ENCODE measurements at places on chromosomes 5 and 9.

GRCh38 chr5:54883374-54884194 lies 101.8 kb downstream of the ESM1 start:
- no peak for DNase-seq

DNA sequence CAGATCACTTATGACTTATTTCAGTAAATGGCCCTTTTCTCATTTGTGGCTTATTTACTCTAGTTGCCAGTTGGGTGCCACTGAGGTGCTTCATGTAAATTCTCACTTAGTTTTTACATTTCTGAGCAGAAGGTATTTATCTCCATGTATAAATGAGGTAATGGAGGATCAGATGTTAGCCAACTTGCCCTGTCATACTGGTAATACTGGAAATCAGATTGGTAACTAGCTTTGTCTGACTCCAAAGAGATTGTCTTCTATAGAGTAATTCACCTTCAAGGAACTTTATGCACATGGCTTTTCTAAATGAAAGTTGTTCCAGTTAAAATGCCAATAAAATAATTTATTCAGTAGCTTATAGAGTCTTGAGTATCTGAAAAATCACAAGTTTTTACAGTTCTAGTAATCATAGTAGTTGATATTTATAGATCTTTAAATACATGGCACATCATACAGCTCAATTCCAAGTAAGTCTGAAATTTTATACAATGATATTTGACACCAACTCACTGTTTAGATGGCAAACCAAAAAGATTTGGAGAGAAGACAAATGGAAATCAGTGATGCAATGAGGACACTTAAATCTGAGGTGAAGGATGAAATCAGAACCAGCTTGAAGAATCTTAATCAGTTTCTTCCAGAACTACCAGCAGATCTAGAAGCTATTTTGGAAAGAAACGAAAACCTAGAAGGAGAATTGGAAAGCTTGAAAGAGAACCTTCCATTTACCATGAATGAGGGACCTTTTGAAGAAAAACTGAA lies 28.8 kb downstream of the RAB14 start:
- DNase-seq = no peak

DNA sequence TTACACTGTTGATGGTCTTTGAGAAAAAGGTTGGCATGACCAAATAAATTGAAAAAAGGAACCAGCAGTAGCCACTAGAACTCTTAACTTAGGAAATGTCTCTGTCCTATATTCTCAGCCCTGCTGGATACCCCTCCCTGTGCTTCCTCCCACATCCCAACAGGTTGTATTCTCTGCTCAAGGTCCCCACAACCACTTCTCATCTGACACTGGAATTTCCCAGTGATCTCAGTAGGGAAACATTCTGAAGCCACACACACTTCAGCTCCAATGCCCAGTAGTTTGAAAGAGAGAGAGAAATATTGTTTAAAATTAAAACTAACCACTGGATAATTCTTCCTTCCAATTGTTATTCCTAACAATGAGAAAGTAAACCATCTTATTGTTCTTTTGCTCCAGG lies 30.0 kb upstream of the NREP start:
- no peak for DNase-seq

- peak; percentile 25 for DNase-seq
Measured at GRCh38 chr5:163718272-163718671, 212.9 kb downstream of the MAT2B start.

DNA sequence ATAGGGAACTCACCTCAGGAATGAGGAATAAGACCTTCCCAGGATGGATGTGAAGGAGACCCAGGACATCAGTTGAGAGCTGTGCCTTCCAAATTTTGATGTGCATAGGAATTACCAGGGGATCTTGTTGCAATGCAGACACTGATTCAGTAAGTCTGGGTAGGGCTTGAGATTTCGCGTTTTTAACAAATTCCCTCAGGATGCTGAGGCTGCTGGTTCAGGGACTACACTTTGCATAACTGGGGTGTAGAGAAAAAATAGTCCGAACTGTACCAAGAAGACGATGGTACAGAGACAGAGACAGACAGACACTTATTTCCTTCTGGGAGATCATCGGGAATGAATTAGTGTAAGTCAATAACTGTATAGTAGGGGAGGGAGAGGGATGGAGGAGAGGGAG lies 82.3 kb upstream of the FREM1 start:
- DNase-seq = no peak

GRCh38 chr5:160432196-160432595 lies 10.5 kb downstream of the PTTG1 start:
- DNase-seq = no peak

GRCh38 chr5:95711501-95712346 lies 19.4 kb upstream of the RHOBTB3 start:
- DNase-seq = no peak

GRCh38 chr9:84404095-84404686 lies 63.6 kb upstream of the SLC28A3 start:
- peak; percentile 12 for DNase-seq

GRCh38 chr5:167014401-167015056 lies 1276.9 kb upstream of the WWC1 start:
- no peak for DNase-seq

DNA sequence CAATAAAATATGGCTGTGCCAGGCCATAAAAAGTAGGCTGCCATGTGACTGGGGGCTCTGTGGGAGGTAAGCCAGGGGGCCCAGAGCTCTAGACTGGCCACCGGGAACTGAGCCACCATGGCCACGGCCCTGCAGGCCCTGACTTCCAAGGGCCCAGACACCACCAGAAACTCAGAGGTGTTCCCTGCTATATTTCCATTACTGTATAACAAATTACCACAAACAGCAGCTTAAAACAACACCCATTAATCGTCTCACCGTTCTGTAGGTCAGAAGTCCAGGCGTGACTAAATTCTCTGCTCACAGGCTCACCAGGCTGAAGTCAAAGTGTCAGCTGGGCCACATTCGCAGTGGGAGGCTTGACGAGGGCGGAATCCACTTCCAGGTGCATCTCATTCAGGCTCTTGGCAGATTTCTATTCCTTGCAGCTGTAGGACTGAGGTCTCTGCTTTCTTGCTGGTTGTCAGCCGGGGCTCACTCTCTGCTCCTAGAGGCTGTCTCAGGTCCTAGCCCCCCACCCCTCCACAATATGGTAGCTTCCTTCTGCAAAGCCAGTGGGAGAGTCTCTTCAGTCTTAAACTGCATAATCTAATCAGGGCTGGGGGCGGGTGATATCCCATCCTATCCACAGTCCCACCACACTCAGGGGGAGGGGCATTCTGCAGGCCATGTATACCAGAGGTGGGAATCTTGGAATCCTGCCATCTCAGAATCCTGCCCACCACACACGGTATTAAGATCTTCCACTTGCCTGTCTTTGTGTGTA lies 125.4 kb downstream of the C5orf15 start:
- DNase-seq = no peak

- no peak for DNase-seq
Measured at GRCh38 chr5:176743868-176744583, 66.3 kb upstream of the UNC5A start.

- DNase-seq = no peak
Measured at GRCh38 chr5:36682499-36682898, 76.1 kb downstream of the SLC1A3 start.

DNA sequence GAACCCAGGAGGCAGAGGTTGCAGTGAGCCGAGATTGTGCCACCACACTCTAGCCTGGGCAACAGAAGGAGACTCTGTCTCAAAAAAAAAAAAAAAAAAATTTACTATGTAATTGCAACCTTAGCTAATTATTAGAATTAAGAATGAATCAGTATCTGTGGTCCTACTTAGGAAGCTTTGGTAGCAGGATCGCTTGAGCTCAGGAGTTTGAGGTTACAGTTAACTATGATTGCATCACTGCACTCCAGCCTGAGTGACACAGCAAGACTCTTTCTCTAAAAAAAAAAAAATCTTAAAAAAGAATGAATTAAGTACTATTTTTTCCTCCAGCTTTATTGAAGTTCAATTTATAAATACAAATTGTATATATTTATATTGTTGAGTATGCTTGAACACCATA lies 16.7 kb downstream of the NDUFAF2 start:
- no peak for DNase-seq

- no peak for DNase-seq
Measured at GRCh38 chr9:119083673-119084072, 285.6 kb downstream of the BRINP1 start.

- DNase-seq = no peak
Measured at GRCh38 chr5:137461391-137462264, 37.5 kb downstream of the SPOCK1 start.

DNA sequence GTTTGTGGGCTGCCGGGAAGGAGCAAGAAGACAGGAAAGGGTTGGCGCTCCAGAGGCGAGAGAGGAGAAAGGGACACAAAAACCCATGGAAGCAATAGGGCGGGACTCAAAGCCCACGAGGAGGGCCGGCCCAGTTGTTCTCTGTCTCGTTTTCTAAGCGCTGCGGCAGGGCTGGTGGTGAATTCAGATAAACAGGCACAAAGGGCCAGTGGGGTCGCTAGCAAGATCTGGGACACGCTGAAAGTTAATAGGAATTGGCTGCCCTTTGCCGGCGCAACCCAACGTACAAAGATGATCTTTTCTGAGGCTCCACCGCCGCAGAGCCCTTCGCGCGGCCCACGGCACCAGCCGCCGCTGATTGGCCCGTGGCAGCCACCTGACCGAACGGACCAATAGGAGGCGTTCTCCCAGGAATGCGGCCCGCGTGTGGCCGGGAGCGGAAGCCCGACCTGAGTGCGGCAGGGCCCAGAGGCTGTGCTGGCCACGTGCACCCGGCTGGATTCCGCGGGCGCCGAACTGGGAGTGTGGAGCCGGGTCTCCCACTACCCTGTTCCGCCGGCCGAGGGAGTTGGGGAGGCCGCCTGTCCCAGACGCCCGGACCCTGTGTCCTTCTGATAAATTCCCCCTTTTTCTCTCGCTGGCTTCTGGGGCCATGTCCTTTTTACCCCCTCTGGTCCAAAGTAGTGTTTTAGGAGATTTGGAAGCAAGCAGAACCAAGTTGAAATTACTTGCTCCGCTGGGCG lies 16.8 kb upstream of the NSD1 start:
- DNase-seq = peak; percentile 34

- no peak for DNase-seq
Measured at GRCh38 chr5:74539986-74540385, 100.5 kb downstream of the ENC1 start.

GRCh38 chr5:98935206-98935605 lies 6.4 kb upstream of the CHD1 start:
- DNase-seq = no peak

DNA sequence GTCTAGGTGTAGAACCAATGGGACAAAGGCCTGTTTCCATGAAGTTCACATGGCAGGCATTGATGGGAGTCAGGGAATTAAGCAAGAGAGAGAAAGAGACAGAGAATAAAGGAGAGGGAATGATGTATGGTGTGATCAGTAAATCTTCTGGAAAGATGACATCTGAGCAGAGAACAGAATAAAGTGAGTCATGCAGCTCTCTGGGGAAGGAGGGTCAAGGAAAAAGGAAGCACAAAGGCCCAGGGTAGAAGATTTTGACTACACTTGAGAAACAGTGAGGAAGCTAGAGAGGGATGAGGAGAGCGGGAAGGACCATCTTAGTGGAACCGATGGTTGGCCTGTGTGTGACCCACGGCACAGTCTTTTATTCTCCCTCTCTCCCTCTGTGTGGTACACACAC lies 425.9 kb downstream of the SPOCK1 start:
- DNase-seq = peak; percentile 50

- peak; percentile 95 for DNase-seq
Measured at GRCh38 chr9:72041775-72042194, 18.6 kb downstream of the C9orf57 start.

GRCh38 chr5:139966856-139967255 lies 76.2 kb downstream of the NRG2 start:
- DNase-seq = no peak

GRCh38 chr5:82766206-82766605 lies 311.0 kb downstream of the TMEM167A start:
- no peak for DNase-seq

DNA sequence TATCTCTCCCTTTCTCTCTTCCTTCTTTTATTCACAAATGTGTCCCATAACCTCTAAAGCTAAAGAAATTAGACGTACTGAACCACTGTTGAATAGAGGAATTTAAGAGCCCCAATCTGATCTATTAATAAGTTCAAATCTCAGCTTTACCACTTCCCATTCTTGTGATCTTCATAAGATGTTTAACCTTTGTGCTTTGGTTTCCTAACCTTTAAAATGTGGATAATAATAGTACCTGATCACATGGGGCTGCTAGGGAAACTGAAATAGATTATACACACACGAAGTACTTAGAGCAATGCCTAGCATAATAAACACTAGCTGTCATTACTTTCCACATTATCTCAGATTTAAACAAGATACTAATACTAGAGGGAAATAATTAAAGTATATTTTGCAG lies 324.3 kb upstream of the SEMA6A start:
- DNase-seq = no peak
